ENCODE measurements at places on chromosomes 2 and 18. TPM values are rescaled to one million over a fixed set of nuclear protein-coding genes. Genes with fewer than 3 reads are reported as not detected.

- no peak for DNase-seq
These were observed 19.6 kb downstream of the COMMD1 start for GRCh38 chr2:61924895-61925663.

DNA sequence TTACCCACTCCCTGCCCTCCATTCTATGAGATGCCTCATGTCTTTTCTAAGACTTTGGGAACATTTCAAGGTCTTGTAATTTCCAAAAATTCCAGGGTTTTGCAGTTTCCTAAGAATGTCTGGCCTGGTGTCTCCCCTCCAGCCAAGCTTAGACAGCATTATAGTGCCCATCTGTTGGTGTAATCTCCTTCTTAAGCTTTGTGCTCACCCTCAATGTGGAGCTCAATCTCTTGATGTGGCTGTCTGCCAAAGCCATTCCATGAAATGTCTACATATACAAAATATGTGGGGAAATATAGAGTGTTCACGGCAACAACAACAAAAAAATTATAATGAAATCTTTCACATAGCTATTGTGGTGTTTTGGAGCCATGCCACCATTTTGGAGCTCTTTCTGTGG lies 558.4 kb downstream of the PIK3C3 start:
- DNase-seq, result no peak

- DNase-seq, result no peak
These were observed 66.9 kb upstream of the CDC42EP3 start for GRCh38 chr2:37738266-37738885.

DNA sequence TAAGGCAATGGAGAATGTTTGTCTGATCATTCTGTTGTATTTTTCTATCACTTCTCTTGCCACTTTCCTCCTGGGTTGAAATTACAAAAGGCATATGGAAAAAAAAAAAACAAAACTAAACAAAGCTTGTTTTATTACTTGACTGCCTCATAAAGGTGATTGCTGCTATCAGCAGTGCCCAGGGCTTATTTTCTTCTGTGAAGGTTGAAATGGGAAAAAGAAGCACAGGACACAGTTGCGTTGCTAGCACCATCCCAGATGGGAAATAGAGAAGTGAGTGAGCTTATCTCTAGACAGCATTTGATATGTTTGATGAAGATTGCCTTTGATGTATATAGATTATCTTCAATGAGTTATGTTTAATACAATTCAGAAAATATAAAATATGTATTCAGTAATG lies 633.8 kb upstream of the ZNF804A start:
- DNase-seq, result no peak

CHST10 gene
- total RNA-seq, result 7.8 TPM

SS18 gene
- total RNA-seq, result 42.4 TPM

TLX2 gene
- total RNA-seq, result not detected

KIF5C gene
- 0.73 TPM for total RNA-seq
